ENCODE measurements at places on chromosomes 3 and 15.

DNA sequence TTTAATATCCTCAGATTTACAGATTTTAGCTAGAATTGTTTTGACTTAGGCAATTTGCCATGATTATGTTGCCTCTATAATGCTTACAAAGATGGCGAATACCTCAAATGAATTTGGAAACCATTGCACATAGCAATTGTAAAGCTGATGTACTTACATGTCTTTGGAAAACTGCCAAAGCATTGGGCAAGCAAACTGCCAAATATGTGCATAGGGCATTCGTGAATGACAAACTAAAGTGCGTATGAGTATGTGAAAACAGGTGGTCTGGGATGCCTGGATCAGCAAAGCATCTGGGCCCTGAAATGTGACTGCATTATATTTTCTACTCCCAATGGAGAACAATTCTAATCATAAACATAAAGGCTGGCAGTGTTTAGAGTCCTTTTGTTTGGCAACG lies 445.3 kb upstream of the ROBO1 start:
- no peak for DNase-seq

DNA sequence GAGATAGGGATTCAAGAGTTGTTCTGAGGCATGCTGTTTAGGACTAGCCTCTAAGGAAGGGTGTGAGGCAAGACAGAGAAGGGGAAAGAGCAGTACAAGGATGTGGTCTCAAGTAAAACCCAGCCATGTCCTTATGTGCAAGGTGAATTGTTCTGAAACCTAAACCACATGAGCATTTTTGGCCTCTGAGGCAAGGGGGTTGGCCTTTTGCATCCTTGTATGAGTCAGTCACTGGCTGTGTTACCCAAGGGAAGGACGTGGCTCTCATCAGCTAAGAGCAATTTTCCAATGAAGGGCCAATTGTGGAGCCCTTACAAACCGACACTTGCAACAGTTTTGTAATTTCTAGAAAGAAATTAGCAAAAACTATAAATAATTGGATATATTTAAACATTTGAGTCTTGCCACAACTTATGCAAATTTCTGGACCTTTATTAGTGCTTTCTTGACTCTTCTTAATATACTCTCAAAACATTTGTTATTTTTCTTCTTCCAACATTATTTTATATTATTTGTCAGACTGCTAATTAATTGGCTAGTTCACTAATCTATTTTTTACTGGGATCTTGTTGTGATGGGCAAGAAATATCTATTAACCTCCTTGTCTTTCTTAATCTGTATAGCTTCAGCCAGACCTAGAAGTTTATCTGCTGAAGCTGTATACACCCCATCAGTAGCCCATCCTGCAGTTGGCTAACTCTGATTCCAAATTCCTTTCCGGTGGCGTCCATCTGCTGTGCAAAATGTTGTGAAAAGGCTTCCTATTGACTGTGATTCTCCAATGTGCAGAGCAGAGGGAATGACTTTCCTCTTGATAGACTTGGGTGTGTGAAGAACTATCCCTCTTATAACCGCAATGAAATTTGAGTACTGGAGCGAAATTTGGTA lies 97.7 kb upstream of the P2RY1 start:
- DNase-seq: no peak

GRCh38 chr15:65195548-65195923 lies 10.4 kb upstream of the CLPX start:
- no peak for DNase-seq

DNA sequence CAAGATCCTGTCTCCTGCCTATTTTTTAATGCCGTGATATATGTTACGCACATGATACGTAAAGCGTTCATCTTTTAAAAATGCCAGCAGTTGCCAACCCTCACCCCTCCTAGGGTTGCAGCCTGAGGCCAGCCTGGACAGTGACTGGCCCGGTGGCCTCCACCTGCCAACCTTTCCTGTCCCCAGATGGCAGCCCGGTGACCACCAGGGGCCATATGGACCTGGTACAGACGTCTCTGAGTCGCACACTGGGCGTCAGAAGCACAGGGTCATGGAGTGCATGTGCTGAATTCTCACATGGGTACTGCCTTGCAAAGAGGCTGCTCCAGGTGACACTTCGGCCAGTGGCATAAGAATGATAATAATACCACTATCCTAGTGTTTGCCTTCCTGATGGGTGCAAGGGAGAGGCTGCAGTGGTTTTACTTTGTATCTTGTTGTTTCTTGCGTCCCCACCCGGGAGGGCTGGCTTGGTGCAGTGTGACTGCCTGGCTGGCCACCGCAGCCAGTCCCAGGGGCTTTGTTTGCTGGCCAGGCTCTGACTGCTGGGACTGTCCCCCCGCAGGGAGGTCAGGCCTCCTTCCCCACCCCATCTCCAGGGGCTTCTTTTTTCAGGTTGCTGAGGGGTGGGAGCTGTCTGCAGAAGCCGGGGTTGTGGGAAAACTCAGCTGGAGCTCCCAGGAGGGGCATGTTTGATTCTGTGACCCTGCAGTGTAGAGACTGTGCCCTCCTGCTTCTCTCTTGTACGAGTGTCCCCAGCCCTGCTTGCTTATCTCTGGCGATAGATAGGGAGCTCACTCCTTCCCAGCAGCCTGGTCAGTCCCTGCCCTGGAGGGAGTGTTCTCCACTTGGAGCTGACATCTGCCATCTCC lies 16.9 kb downstream of the FBLN2 start:
- DNase-seq: no peak

DNA sequence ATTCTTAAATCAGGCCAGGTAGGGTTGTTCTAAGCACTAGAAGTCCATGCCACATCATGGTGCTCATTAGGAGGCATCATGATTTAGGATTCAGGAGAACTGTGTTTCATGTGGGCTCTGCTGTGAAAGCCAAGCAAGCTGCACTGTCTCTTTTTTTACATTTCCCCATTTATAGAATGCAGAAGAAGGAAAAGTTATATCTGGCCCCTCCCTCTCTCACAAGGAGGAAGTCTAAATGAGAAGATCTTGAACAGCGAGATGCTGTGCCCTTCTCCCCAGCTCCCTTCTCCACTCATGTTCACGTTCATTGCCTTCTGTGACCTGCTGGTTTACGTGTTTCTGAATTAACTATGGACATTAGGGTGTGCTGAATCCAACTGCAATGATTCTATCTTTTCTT lies 178.5 kb upstream of the RASGRP1 start:
- DNase-seq: no peak

- no peak for DNase-seq
Measured at GRCh38 chr3:103170651-103171050, 735.8 kb downstream of the ZPLD1 start.

- DNase-seq: no peak
Measured at GRCh38 chr3:193049935-193050334, 132.3 kb upstream of the MB21D2 start.

DNA sequence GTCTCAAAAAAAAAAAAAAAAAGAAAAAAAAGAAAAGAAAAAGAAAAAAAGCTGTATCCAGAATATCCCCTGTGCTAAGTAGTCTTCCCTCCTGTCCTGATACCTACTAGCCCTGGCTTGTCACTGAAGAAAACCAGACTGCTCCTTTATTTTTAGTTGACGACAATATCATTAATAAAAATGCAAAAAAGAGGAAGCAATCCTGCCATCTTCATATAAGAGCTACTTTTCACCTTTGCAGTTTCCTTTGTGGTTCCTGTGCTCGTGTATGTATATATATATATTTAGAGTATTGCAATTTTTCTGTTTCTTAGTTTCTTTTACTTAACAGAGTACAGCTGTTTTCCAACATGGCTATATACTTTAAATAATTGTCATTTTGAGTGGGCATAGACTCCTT lies 13.6 kb downstream of the C3orf20 start:
- DNase-seq: no peak

DNA sequence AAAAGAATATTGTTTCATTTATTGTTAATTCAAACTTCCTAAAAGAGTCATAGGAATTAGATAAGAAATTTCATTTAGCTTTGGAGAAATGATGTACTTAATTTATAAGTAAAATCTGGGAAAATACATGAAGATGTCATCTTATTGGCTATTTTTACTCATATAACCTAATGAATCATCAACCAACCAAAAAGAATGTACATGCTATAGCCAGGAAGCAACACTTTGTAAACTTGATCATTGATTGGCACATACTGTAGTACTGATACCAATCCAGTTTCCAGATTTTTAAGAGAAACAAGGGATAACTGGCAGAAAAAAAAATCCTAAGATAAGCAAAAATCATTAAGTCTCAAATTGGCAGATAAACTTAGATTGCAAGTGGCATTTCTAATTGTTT lies 207.9 kb upstream of the CDIN1 start:
- no peak for DNase-seq

DNA sequence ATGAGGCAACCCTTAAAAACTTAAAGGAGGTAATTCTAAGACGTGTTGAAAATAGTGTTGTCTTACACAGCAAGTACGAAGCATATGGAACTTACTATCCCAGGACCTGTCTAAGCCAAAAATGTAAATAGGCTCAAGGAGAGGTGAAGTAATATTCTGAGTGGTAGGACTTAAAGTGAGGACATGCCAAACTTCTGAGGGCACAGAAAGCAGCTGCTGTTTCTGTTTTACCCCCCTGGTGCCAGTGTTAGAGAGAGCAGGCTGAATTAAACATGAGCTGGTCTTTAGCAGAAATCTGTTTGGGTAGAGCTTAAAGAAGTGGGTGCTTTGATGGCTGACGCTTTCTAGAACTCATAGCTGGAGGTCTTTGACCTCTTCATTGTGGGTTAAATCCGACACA lies 149.7 kb upstream of the NPHP3 start:
- no peak for DNase-seq

DNA sequence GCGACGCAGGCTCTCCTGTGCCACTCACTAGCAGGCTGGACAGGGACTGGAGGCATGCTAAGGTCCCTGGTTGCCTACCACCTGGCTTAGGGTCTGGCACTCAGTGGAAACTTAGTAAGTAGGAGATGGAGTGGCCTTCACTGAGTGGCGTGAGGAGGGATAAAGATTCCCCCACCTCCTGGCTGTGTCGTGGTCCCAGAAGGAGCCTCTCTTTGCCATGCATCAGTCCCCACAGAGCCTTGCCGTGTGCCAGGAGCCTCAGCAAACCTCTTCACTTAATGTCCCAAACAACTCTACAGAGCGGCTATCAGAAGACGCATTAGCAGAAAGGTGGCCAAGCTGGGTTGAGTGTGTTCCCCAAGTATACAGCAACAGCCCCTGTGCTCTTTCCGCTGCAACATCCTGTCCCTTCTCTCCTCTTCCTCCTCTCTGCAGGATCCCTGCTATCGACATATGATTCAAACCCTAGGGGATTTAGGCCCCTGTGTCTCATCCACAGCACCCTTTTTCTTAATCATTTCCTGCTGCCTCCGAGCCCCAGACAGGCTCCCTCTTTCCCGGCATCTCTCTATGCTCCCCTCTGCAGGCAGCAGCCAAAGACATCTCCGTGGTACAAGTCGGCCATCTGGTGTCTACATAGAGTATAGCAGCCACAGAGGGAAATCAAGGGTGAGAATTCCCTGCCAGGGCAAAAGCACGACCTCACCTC lies 66.7 kb downstream of the SLC6A1 start:
- peak; percentile 74 for DNase-seq

GRCh38 chr3:85632921-85633320 lies 674.1 kb downstream of the CADM2 start:
- no peak for DNase-seq

- peak; percentile 41 for DNase-seq
Measured at GRCh38 chr15:100766243-100767000, 113.2 kb upstream of the ALDH1A3 start.

GRCh38 chr15:92839696-92840095 lies 60.4 kb upstream of the CHD2 start:
- DNase-seq: no peak

DNA sequence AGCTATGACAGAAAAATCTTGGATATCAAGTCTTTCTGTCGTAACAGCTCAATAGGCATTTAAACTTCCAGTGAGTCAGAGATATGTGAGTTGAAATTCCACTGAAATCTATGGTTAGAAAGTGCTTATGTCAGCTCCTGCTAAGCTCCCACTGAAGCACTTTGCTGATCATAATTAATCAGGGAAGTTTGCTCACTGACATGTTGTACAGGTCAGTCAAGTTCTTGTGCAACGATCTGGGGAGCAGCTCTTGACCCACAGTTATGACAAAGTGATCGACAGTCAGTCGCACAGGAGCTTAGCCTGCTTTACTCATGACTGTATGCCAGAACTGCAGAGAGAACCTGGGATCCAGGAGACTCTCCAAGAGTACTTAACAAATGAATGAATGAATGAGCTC lies 453.5 kb downstream of the SOX2 start:
- DNase-seq: no peak

DNA sequence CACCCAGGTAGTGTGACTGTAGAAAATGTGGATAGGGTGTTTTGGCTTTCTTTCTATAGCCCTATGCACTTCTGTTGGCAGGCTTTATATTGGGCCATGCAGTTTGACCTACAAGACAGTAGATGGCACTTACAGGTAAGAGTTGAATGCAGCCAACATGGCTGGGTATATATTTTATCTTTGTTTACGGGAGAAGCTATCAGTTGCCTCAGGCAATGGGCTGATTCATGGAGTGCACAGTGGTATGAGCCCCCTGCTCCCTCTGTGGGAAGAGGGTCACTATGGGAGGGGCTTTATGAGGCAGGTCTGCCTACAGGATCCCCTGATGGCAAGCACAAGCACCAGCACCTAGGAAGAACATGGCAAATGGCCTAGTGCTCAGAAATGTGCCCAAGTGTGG lies 301.2 kb upstream of the CDIN1 start:
- DNase-seq: no peak

DNA sequence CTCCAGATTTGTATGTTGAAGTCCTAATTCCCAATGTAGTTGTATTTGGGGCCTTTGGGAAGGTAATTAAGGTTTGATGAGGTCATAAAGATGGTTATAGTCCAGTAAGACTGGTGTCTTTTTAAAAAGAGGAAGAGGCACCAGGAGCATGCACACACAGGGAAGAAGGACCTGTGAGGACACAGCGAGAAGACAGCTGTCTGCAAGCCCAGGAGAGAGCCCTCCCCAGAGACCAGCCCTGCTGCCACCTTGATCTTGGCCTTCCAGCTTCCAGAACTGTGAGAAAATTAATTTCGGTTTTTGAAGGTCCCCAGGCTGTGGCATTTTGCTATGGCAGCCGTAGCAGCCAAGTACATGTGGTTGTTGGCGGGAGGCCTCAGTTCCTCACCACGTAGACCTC lies 32.8 kb upstream of the TSEN2 start:
- DNase-seq: no peak

GRCh38 chr3:180311242-180311641 lies 274.5 kb upstream of the PEX5L start:
- DNase-seq: no peak

GRCh38 chr3:146653978-146654377 lies 48.8 kb upstream of the PLSCR5 start:
- DNase-seq: no peak

GRCh38 chr15:87394676-87395075 lies 861.9 kb downstream of the NTRK3 start:
- no peak for DNase-seq

- DNase-seq: no peak
Measured at GRCh38 chr3:69113536-69113935, 8.9 kb downstream of the LMOD3 start.
